ENCODE measurements at places on chromosomes 4 and X.

DNA sequence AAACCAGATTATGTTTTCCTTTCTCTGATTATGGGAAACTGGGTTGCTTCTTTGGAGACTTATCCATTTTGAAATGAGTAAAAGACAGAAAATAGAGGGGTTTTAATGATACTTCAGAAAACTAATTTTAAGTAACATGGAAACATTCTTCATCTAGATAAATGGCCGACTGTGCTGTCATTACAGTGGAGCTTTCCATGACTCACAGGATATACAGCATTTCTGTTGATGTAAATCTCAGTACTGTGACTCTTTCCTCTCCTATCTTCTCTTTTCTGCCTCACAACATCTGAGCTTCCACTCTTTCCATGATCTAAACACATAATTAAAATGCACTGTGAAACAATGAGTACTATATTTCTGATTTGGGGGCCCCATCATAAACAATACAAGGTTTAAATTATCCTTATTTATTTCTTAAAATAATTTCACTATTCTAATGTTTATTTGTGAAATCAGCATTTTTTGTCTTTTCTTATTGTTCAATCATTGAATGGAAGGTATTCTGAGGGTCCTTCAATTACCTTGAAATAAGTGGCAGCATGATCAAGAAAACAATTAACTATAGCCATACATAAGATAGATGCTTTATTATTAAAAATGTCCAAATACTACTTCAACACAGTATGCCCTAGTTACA is 19.3 kb downstream of the SEC24D start:
- no peak for DNase-seq

GRCh38 chr4:169059306-169060211 is 49.5 kb upstream of the CBR4 start:
- no peak for DNase-seq

DNA sequence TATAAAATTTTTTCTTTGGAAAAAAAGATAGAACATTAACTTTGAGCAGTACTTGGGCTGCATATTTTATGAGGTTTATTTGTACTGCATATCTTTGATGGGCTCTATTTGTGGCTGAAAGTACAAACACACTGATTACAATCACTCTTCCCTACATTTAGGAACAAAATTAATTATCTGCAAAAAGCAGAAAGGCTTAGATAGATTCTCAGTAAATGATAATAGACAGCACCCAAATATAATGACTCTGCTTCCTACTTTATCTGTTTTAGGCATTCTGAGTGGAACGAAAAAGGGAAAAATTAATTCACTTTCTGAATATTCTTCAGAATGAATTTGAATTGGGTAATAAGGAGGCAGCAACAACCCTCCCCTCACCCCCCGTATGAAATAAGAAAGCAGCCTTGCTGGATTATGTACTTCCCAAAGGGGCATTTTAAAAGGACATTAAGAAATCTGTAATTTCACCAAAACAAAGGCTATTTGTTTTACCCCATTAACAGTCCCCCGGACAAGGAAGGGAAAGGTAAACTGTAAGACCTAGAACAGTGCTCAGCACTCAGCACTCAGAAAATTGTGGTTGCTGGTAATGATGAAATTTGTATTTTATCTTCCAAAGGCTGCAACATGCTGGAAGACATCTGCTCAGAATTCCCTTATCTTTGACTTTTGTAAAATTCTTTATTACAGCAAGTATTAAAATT is 242.6 kb downstream of the GPC3 start:
- DNase-seq, result no peak

DNA sequence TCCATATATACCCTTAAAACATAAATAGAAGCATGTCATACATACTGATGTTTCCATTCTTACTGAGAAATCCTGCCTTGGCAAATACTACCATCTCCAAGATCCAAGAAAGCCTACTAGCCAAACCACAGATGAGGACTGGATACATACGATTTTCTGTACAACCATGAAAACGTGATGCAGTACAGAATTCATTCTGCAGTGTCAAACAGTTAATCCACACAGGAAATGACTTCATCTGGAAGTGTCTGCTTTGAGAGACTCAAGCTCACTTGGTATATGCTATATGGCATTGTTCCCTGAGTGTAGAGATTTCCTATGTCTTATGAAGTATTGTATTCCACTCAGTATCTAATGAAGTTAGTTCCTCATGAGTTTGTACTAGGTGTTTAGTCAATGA is 94.3 kb downstream of the CT47B1 start:
- no peak for DNase-seq

- DNase-seq, result no peak
Measured at GRCh38 chr4:123349421-123350190, 47.0 kb upstream of the SPRY1 start.

GRCh38 chr4:41822325-41822724 is 73.8 kb upstream of the PHOX2B start:
- no peak for DNase-seq

- no peak for DNase-seq
Measured at GRCh38 chrX:30904186-30904585, 15.1 kb upstream of the TAB3 start.

DNA sequence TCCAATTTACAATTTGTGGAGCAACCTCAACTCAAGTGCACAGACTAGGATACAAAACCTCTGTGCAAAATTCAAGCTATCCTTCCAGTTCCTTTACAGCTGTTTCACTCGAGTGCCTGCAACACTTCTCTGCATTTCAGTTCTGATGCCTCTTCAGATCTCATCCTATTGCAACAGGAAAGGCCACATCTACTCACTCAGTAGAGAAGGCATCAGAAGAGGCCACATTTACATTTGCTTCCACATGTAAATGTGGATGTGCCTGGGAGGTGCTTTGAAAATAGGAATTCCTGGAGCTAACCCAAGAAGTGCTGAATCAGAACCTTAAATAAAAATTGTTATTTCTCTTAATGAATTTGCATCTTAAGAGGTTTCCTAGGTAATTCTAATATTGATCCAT is 45.8 kb upstream of the SERTM2 start:
- DNase-seq, result no peak

GRCh38 chr4:67721770-67722597 is 21.0 kb upstream of the UBA6 start:
- no peak for DNase-seq

DNA sequence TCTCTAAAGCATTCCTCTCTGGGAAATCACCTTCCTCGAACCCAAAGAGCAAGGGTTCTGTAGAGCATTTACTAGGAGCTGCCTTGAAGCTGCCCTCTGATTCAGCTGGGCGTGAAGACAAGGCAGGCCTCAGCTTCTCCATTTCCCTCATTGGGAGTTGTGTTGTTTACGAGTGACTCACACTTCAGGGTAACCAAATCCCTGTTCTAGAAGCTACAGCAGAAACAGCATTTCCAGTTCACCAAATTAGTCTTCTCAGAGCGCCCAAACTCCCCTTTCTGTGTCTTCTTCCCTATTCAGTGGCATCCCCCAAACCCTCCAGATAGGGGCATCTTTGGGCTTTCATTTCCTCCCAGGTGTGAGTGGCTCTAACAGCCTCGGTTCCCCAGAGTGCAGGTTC is 863 bp upstream of the XPNPEP2 start:
- DNase-seq, result no peak

DNA sequence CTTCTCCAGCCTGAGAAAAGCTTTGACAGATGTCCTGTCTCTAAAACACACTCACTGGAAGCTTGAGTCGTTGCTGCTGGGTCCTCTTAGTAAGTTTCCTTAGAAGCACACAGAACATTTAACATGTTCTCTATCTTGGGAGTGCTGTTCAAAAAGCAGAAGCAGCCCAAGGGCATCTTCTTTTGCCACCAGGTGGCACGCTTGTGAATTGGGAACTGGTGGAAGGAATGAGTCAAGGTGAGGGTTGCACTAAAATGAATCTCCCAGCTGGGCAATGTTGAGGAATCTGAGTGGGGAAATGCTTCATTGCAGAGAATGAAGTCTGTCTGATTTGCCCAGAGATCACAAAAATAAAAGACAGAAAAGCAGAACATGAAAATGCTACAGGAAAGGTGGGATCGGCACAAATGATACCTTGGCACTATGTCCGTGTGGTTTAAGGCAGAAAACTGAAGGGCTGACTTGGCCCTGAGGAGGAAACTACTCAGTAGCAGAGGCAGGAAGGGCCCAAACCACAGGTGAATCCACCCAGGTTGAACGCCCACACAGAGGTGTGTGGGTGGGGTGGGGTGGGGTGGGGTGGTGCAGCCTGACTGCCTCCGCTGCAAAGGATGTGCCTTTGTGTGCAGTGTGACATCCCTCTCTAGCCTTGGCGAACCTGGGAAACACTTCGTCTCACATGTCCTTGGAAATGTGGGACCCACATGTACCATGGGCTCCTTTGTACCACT is 26.0 kb downstream of the KIT start:
- DNase-seq, result peak; percentile 8

DNA sequence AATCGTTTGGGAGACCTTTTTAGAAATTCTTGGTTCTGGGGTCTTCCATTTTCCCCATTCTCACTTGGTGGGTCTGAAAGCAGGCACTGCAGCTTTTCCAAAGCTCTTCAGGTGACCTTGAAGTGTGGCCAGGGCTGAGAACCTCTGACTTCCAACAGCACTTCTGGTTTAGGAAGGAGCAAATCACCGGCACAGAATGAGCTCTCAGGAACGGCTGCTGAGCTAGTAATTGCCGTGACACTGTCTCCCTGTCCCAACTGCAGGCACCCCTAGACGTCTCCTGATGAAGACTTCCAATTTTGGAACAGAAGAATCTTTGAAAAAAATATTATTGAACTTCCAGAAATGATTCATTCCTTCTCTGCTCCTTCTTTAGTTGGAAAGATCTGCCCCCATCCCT is 31.3 kb downstream of the CD38 start:
- no peak for DNase-seq

GRCh38 chr4:48858130-48858529 is 27.2 kb downstream of the OCIAD1 start:
- DNase-seq, result no peak

- no peak for DNase-seq
Measured at GRCh38 chr4:168639914-168640313, 143.1 kb downstream of the PALLD start.

DNA sequence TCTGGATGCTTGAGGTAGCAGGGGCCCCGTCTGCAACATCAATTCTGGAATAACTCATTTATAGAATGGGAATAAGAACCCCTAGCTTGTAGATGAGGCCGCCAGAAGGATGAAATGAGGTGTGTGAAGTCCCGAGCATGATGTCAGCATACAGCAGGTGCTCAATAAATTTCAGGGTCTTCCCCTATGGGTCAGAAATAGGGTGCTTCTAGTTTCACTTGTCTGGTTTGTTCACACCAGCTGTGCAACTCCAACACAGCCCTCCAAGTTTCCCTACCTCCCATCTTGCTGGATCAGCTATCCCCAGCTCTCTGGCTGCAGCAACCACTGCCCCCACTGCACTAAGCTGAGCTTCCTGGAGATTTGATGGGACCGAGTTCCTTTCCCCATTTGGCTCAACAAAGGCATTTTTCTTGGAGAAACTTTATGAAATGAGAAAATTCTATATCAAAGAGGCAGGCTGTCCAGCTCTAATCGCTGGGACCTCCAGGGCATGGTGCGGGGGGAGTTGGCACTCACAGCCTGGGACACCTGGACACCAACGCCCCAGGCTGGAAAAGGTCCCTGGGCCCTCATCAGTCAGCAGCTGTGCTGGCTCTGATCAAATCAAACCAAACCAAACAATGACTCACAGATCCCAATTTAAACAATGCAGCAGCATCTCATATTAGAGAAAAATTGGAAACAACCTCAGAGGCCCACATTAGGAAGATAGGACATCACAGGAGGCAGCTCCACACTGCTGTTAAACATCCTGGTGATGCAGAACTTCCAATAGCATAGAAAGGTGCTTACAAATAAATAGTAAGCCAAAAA is 13.3 kb downstream of the SLC2A9 start:
- DNase-seq, result no peak

DNA sequence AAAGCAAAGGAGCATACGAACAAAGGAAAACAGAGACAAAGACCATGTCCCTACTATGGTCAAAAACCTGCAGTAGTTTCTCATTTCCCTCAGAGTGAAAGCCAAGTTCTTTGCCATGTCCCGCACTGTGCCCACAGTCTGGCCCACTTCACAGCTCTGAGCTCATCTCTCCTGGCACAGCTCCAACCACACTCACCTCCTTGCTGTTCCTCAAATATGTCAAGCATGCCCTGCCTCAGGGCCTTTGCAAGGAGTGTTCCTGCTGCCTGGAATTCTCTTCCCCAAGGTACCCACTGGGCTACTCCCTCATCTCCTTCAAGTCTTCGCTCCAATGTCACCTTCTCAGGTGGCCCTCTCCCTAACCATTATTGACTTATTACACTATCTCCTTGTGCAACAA is 72.1 kb downstream of the COX18 start:
- DNase-seq, result no peak

- no peak for DNase-seq
Measured at GRCh38 chr4:1601852-1602654, 82.1 kb downstream of the FAM53A start.

GRCh38 chr4:39324446-39324845 is 41.7 kb downstream of the RFC1 start:
- DNase-seq, result no peak

- peak; percentile 57 for DNase-seq
Measured at GRCh38 chr4:129095811-129096454, at the start of gene C4orf33. TSS of gene C4orf33 (plus strand) at chr4:129096152. CDS start at chr4:129102611, 6,459 bp downstream.

DNA sequence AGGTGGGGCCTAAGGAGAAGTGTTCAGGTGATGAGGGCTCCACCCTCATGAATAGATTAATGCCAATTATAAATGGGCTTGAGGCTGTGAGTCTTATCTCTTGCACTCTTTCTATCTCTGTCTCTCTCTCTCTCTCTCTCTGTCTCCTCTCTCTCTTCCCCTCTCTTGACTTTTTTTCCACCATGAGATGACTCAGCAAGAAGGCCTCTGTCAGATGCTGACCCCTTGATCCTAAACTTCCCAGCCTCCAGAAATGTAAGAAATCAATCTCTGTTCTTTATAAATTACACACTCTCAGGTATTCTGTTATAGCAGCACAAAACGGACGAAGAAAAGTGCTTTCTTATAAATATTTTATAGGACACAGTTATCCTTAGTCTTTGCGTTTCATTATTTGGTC is 184.9 kb upstream of the PCDH7 start:
- DNase-seq, result no peak

- no peak for DNase-seq
Measured at GRCh38 chrX:112630187-112630586, 49.6 kb downstream of the LHFPL1 start.

GRCh38 chr4:76550966-76551780 is 116.1 kb downstream of the SHROOM3 start:
- no peak for DNase-seq

GRCh38 chr4:11497212-11497806 is 68.6 kb upstream of the HS3ST1 start:
- DNase-seq, result no peak

DNA sequence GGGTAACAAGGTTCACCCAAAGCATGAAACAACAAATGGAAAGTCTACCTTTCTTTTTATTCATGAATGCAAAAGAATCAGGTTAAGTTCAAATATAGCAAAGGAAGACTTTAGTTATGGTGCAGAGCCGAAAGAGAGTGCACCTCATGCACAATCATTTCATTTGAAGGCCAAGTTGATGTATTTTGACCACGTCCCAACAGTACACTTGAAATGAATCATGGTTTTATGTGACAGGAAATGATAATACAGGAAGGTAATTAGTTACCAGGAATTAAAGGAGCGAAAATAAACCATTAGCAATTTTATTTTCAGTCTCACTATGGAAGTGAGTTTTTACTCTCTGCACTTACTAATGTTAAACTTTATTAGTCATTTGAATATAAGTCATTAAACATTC is 281.2 kb upstream of the DIAPH2 start:
- DNase-seq, result no peak

Measured in T-helper 1 cell (primary cell).